ENCODE measurements at places on chromosomes 6 and 20.

DNA sequence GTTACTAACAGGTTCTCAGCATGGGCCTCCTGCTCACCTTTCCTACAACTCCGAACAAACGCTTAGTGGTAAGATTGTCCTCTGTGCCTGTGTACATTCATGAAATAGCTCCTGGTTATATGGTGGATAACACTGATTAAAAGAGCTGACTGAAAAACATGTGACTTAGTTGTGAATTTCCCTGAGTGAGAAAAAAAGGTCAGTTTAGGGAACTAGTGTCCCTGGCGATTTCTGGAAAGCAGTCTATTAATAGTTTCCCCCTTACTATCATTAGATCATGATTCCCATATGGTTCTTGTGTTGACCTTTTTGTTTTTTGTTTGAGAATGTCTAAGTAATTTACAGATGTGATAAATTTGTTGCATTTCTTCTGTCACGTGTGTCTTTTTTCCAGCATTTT, 15.6 kb downstream of the SNRPC start:
- DNase-seq: no peak

- no peak for DNase-seq
Observed at GRCh38 chr6:124123617-124124209, 320.0 kb downstream of the NKAIN2 start.

- DNase-seq: no peak
Observed at GRCh38 chr20:1877609-1878200, 17.5 kb upstream of the SIRPA start.

DNA sequence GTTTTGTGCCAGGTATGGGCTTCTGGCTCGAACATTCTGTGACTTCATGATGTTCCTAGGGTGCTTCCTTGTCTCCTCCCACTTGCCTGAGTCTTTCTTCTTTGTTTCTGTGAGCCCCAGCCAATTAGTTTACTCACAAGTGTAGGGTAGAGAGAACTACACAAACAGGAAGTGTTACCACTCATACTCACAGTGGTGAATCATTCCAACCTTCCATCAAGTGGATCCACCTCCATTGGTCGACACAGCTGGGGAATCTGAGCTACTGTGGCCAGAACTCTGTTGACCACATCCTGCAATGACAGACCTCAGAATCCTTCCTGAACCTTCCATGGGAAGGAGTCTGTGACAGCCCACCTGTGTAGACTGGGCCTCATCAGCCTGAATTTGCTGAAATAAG, 76.8 kb downstream of the UNC5CL start:
- DNase-seq: no peak

DNA sequence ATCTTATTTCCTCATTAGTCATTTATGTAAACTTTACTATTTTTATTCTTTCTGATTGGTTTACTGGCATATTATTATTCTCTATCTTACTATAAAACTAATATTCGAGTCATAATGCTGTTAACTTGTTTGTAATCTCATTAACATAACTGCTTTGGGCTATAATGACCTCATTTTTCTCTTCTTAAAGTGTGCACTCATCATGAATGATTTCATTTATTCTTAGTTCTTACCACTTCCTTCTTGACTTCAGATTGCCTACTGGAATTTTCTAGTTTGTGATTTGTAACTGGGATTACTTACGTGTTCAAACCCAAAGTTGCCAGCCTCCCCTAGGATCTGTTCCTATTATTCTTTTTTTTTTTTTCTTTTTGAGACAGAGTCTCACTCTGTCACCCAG, 91.8 kb upstream of the TNFAIP3 start:
- DNase-seq: no peak

DNA sequence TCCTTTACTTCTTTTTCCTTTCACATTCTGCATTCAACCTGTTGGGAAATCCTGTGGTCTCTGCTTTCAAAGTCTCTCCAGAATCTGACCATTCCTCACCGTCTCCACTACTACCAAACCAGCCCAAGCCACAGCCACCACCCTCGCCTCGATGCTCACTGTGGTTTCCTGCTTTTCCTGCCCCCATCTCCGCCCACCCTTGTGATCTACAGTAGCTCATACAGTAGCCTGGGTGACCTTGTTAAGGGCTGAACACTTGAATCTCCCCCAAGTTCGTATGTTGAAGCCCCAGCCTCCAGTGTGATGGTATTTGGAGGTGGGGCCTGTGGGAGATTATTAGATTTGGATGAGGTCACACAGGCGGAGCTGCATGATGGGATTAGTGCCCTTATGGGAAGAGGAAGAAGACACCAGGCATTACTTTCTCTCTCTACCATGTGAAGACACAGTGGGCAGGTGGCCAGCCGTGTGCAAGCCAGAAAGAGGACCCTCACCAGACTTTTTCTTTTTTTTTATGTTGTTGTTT, 189.0 kb upstream of the UST start:
- DNase-seq: no peak

GRCh38 chr6:105336986-105337385, 65.9 kb downstream of the PREP start:
- no peak for DNase-seq

- DNase-seq: no peak
Observed at GRCh38 chr6:1602049-1602713, 7.5 kb upstream of the FOXC1 start.

DNA sequence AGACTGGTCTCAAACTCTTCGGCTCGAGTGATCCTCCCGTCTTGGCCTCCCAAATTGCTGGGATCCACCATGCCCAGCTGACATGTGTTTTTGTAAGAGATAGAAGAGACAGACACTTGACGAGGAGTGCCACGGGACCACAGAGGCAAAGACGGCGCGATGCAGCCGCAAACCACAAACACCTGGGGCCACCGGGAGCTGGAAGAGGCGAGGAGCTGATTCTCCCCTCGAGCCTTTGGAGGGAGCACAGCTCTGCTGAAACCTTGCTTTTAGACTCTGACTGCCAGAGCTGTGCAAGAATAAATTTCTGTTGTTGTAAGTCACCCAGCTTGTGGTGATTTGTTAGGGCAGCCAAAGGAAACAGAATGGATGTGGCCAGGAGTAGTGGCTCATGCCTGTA, 46.9 kb downstream of the TFAP2C start:
- DNase-seq: no peak

DNA sequence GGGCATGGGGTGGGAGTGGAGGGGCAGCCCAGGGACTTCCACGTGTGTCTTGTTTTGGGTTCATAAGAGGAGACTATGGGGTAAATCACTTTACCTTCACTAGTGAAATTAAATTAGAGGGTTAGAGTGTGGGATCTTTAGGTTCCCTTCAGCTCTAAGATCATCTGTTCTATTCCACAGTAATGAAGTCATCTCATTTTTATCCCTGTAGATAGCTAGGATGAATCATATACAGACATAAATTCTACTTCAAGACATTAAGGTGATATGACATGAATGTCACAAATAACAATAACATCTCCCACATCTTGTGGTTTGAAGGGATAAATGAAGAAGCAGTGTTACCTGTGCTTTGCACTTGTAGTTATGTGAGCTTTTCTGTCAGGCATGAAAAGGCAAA, 83.8 kb downstream of the ELOVL4 start:
- no peak for DNase-seq

GRCh38 chr6:50543666-50544065, 169.7 kb upstream of the TFAP2D start:
- no peak for DNase-seq

GRCh38 chr6:125612345-125612846, 137.0 kb upstream of the HEY2 start:
- no peak for DNase-seq

GRCh38 chr6:26284537-26285142, 80.4 kb upstream of the BTN3A2 start:
- DNase-seq: no peak

DNA sequence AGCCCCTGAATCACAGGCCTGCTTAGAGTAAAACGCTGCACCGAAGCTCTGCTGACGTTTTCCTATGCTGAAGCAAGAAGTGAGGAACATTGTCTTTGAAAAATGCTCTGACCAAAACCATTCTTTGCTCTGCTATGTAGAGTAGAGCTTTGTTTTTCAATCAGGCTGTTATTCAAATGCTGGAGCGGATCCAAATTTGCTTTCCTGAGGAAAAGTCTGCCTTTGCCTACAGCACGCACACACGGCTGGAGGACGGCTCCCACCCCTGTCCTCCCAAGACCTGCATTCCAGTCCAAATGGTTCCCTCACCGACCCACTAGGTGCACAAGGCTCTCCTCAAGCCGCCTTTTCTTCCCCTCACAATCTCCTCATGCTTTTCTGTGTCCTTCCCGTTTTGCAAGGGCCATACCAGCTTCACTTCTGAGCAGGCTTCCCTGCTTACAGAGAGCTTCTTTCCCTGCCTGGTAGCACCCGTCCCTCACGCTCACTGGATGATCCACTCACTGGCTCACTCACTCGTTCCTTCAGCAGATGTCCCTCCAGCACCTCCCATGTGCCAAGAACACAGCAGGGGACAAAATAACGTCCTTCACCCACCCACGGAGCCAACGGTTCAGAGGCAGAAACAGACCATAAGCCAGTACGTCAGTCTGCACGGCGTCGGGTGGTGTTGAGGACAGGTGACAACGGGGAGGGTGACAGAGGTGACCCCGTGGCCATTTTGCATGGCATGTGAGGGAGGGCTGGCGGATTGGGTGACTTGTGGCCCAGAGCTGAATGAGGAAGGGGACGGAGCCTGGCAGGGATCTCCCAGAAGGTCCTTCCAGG, 137.9 kb upstream of the NEDD9 start:
- no peak for DNase-seq

- no peak for DNase-seq
Observed at GRCh38 chr20:23092384-23092756, 6.2 kb upstream of the CD93 start.

DNA sequence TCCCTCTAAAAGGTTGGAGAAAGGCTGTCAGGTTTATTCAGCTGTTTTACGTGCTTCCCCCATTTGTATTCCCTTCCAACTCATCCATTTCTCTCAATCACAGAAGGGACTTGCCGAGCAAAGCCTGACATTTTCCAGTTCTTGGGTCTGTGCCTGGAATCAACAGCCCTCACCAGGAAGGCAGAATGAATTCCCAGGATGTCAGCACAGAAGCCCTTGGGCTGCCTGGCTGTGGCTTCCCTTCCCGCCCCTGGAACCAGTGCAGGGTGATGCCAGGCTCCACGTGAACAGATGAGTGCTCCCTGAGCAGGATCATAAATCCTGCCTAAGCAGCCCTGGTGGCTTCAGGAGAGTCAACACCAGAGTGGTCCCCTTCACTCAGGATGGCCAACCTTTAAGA, 86.1 kb upstream of the CD83 start:
- no peak for DNase-seq

DNA sequence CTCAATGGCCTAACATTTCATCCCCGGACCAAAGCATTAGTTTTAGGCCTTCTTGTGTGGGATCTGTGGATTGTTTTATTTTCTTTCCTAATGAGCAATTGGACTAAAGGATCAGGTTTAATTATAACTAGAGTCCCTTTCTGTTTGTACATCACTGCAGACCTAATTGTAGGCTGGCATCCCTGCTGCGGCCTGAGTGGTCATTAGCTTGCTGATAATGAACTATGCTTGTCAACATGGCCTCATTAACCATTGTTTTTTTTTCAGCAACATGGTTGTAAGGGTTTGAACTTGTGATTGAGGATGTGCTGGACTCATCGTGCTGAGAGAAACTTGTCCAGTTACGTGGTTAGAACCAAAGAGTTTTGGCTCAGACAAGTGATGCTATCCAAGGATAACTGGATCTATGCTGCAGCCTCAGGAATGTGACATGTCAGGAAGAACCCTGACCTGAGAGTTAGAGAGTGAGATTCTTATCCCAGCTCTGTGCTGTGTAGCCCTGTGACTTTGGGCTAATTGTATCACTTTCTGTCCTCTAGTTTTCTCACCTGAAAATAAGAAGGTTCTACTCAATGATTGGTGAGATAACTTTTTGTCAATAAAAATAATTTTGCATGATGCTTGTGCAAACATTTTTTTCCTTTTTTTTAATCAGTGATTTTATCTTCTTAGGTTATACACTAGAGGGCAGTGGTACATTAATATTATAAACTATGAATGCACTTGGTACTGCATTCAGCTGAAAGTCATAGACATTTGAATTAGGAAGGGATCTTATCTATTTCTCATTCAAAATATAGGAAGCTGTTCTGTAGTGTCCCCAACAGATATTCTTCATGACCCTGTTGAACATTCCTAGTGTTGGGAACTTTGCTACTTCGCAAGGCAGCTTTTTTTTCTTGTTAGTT, 140.9 kb downstream of the RNF144B start:
- no peak for DNase-seq

DNA sequence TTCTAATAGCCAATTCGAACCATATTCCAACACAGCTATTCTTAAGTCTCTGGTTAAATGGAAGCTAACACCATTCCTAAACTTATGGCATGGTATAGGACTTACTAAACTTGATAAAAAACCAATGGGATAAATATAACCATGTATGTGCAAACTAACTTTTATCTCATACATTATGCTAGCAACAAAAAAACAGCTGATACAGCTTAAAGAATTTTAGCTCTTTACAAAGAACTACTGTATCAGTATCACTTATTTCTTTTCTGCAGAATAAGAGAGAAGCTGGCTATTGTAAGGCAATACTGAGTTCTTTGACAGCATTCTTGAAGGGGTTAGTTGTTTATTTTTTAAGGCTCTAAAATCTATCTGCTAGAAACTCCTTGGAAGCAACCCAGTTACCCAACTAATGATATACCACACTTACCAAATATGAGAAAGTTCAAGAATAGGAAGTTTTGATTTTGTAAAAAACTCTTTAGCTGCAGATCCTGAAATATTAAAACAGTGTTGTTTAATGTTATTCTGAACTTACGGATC, 44.9 kb downstream of the REPS1 start:
- no peak for DNase-seq

DNA sequence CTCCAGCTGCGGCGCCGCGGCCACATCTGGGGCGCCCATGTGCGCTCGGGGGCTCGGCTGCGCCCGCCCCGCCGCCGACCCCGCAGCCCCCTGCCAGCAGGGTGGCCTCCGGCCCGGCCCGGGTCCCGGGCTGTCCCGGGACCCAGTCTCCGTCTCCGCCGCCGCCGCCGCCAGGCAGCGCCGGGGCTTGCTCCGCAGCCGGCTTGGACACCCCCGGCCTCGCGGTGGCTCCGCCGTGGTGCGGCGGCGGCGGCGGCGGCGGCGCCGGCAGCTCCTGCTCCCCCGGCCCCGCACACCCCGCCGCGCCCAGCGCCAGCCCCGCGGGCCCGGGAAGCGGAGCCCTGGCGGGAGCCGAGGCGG, 219 bp downstream of the ISM1 start:
- no peak for DNase-seq

DNA sequence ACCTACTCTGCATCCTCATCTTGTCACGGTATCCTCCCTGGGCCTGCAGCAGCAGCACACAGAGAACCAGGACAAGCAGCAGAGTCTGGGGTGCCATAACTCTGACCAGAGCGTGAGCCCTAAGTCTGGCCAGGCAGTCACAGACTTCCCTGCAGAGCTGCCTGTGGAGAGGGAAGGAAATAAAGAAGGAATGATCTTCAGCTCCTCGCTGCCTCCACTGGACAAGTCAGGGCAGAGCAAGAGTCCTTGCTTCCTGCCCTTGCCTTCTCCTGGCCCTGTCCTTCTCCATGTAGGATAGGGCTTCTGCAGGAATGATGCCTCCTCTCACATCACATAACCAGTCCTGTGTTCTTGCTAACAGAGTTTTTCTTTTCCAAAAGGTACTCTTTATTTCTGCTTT, 15.9 kb upstream of the WFDC11 start:
- no peak for DNase-seq
